ENCODE measurements at places on chromosomes 12 and 14. TPM values are rescaled to one million over a fixed set of nuclear protein-coding genes. Genes with fewer than 3 reads are reported as not detected.
A peak's percentile ranks its signal among the peaks of the same experiment; 100 is the strongest.

GSC gene
- total RNA-seq: not detected

PLA2G1B gene
- total RNA-seq: 34.9 TPM

AMHR2 gene
- 0.37 TPM for total RNA-seq

CACNA2D4 gene
- 6.7 TPM for total RNA-seq

SIRT4 gene
- 5.2 TPM for total RNA-seq

RIMBP2 gene
- total RNA-seq: 0.23 TPM

DNA sequence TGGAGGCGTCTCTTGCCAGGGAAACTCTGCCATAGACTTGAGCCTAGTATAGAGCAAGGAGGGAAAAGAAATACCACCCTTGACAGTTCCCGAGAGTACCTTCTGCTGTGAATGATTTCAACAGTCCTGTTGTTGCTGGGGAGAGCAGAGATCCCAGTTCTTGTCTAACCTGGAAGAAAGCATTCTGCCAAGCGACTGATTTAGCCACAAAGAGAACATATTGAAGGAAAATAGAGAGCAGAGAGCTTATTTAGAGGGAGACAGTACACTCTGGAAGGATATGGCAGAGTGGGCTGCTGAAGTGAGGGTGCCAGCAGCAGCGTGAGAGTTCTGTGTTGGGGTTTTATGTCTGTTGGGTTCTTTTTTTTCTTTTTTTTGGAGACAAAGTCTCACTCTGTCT lies 966.9 kb upstream of the TMEM132C start:
- H3K4me3 ChIP-seq: no peak overlapping the region
- no peak for DNase-seq

DNA sequence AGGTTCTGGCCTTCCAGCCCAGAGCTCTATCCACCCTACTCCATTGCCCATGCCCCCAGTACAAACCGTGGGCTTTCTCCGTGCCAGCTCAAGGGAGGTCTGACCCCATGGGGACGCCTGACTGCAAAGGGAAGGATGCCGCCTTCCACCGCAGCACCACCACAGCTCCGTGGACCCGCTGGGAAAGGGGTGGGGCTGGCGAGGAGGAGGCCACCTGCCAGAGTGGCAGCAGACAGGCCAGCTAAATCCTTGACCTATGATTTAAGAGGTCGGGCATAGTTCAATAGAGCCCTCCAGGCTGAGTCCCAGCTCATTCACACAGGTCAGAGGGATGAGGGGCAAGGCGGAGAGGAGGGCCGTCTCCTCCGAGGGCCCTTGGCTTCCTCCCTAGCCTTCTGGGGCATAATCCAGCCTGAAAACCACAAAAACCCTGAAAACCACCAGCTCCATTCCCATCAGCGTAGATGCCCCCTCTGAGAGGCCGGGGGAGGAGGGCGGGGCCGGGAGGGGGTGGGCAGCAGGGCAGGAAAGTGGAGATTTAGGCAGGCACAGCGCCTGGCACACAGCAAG lies 14.9 kb upstream of the FIGNL2 start:
- DNase-seq: no peak
- H3K36me3 ChIP-seq: no peaks in the 10 kb centered on the region

DNA sequence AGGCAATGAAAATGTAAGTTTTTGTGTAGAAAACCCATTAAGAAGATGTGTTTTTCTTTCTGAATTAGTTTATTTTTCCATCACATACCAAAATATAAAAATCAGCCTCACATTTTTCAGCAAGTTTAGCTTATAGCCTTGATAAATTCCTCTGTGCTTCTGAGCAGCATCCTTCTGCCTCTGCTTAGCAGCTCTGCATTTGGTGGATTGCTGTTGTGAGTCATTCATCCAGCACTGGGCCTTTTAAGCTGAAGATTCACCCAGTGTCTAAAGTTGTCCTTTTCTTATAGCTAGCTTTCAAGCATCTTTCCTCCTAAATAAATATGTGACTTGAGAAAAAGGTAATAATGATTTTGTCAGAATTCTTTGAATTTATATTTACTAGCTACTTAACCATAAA lies 206.1 kb downstream of the PCNX1 start:
- no peaks in the 10 kb centered on the region for H3K27me3 ChIP-seq
- H3K4me1 ChIP-seq: no peaks in the 10 kb centered on the region
- no peak for DNase-seq
- H3K36me3 ChIP-seq: peaks cover 21% of the 10 kb centered on the region

- no peak overlapping the region for H3K4me3 ChIP-seq
- H3K4me1 ChIP-seq: no peaks in the 10 kb centered on the region
- H3K27me3 ChIP-seq: no peaks in the 10 kb centered on the region
- no peaks in the 10 kb centered on the region for H3K36me3 ChIP-seq
- no peak for DNase-seq
Observed at GRCh38 chr14:23582906-23583760, 4.5 kb upstream of the JPH4 start.

DNA sequence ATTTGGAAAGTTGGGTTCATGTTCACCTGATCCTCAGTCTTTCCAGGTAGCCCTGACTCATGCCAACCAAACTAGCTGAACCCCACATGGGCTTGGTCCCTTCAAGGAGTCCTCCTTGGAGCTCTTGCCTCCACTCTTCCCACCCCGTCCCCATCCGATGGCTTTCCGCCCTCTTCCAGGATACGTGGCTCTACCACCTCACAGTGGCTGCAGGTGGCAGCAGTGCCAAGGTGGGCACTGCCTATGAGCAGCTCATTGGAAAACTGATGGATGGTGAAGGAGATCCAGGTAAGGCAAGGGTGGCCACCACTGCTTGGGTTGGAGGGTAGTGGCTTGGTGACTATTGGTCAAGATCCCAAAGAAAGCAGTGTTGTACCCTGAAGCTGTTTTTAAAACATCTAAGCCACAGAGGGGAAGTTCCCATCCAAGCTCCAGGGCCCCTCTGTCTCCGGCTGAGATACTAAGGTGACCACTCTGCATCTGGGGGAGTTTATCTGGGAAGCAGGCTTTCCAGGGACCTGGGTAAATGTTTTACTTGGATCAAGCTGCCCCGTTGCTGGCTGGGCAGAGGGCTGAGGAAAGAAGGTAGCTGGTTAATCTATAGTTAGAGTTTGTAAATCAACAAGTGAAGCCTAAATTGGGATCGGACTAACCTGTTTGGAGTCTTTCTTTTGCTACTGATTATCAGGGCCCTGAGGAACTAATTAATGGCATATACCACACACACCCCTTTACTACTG lies 23.7 kb downstream of the PIGH start:
- no peaks in the 10 kb centered on the region for H3K36me3 ChIP-seq
- H3K27me3 ChIP-seq: no peaks in the 10 kb centered on the region
- H3K27ac ChIP-seq: no peak overlapping the region
- no peak overlapping the region for H3K4me3 ChIP-seq
- DNase-seq: no peak
- H3K4me1 ChIP-seq: no peaks in the 10 kb centered on the region

DNA sequence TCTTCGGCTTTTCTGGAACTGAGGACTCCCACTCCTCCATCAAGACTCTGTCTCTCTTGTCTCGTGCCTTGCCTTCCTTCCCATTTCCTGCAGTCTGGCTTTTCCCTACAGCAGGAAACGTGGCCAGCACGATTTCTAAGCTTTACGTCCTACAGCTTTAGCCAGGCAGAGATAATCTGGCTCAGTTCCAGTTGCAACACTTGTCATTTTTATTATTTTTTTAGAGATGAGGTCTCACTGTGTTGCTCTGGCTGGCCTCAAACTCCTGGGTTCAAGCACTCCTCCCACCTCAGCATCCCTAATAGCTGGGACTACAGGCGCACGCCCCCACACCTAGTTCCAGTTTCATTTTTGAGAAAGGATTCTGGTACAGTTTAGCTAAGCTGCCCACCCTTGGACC lies 19.9 kb downstream of the CALM1 start:
- no peak for DNase-seq
- H3K36me3 ChIP-seq: no peaks in the 10 kb centered on the region
- peaks cover 10% of the 10 kb centered on the region for H3K4me1 ChIP-seq

DNA sequence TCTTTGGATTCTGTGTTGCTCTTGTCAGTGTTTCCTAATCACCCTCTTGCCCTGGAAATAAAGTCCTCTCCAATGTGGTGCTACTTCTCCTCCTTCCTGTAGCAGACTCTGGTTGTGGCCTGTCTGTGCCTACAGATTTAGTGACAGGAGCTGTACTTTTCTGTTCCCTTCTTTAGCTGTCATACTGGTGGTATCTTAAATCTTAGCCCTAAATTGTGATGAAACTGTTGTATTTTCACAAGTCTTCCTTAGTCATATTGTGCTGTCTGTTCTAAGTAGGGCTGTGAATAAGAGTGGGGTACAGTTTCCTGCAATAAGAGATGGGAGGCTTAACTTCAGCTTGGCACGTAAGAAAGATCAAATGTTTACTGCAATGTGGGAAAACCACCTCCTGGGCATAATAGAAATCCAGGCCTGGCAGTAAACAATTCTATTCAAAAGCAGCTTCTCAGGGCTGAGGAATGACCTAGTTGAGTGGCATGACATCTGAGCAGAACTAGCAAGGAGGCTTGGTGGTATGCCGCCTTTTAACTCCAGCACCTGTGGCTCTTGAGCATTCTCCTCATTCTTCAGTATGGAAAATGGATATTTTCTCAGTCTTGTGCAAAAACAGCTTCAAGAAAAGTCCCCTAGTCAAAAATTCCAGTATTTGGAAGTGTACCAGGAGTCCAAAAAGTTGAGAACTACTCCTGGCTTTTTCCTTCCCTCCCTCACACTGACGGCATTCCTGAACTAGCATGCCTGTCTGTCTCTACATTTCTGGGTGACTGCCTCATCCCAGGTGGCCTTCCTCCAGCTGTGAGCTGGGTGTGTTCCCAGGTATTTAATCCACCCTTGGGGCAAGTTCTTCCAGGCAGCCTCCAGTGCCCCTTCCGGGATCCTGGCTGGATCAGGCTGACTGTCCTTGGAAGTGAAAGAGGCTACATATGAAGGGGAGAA lies 19.5 kb downstream of the ANO6 start:
- no peak for DNase-seq
- no peaks in the 10 kb centered on the region for H3K36me3 ChIP-seq
- H3K4me3 ChIP-seq: no peak overlapping the region
- H3K4me1 ChIP-seq: peaks cover 47% of the 10 kb centered on the region
- H3K27me3 ChIP-seq: no peaks in the 10 kb centered on the region

DNA sequence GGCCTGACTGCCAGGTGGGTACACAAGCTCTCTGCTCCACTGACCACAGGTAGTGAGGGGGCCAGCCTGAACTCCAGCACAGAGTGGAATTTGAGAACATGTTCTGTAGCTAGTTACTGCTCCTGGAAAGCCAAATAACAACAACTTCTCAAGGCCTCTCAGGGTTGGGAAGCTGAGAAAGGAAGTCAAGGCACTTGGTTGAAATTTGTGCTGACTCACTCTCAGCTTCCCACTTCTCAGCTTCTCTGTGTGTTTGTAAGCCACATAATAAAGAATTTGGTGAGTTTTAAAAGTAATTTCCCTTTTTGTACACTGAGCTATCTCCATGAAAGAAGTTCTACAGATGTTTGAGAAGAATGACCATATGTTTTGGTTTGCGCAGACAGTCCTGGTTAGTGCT lies 234.9 kb downstream of the KTN1 start:
- DNase-seq: no peak
- H3K27ac ChIP-seq: no peak overlapping the region
- no peaks in the 10 kb centered on the region for H3K36me3 ChIP-seq
- H3K4me1 ChIP-seq: no peaks in the 10 kb centered on the region

- H3K27ac ChIP-seq: no peak overlapping the region
- H3K36me3 ChIP-seq: no peaks in the 10 kb centered on the region
- no peak overlapping the region for H3K4me3 ChIP-seq
- peaks cover 23% of the 10 kb centered on the region for H3K27me3 ChIP-seq
Observed at GRCh38 chr14:77502109-77502782, 3.6 kb upstream of the ISM2 start.

GRCh38 chr14:44468771-44469170 lies 38.3 kb downstream of the FSCB start:
- H3K27me3 ChIP-seq: no peaks in the 10 kb centered on the region
- no peak overlapping the region for H3K4me3 ChIP-seq
- no peaks in the 10 kb centered on the region for H3K4me1 ChIP-seq
- H3K27ac ChIP-seq: no peak overlapping the region

DNA sequence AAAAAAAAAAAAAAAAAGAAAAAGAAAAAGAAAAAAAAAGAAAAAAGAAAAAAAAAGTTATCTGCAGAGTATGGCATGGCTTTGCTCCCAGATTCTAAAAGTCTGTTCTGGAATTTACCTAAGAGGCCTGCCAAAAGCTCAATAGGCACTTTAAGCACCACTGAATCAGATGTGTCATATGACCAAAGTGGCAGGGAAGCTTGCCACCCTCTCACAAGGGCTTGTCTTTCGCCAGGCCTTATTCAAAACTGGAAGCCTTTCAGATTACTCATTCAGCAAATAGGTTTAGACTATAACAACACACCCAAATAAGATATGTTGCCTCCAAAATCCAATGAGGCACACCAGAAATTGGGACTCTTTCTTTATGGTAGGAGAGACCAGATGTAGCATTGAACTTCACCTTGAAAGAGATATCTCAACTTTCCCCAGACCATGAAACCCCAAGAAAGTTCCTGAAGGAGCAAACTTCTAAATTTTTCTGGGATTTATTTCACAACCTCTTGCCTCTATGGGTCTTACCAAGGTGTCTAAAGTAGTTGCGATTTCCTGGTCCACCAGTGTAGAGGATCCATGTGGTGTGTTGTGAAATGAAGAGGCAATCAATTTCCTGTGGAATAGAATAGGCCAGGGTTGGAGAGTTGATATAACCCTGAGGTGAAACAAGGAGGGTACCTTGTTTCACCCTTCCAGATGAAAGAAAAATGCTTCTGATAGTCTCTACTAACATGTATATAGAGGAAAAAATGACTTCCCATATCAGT lies 218.8 kb downstream of the DAD1 start:
- H3K4me1 ChIP-seq: peaks cover 3% of the 10 kb centered on the region
- H3K36me3 ChIP-seq: no peaks in the 10 kb centered on the region
- DNase-seq: no peak
- H3K27ac ChIP-seq: peak overlapping the region; percentile 64
- no peaks in the 10 kb centered on the region for H3K27me3 ChIP-seq

- H3K4me1 ChIP-seq: no peaks in the 10 kb centered on the region
- no peak overlapping the region for H3K27ac ChIP-seq
- H3K27me3 ChIP-seq: no peaks in the 10 kb centered on the region
Observed at GRCh38 chr12:100499416-100499815, 25.8 kb downstream of the NR1H4 start.

- H3K4me1 ChIP-seq: no peaks in the 10 kb centered on the region
- no peak for DNase-seq
- H3K4me3 ChIP-seq: no peak overlapping the region
- no peaks in the 10 kb centered on the region for H3K36me3 ChIP-seq
Observed at GRCh38 chr12:232731-233614, 19.0 kb upstream of the SLC6A12 start.

GRCh38 chr14:59292028-59292427 lies 103.6 kb downstream of the DAAM1 start:
- H3K27me3 ChIP-seq: no peaks in the 10 kb centered on the region
- DNase-seq: no peak
- H3K4me3 ChIP-seq: no peak overlapping the region
- peaks cover 7% of the 10 kb centered on the region for H3K4me1 ChIP-seq

- no peaks in the 10 kb centered on the region for H3K36me3 ChIP-seq
- H3K27me3 ChIP-seq: no peaks in the 10 kb centered on the region
- no peak for DNase-seq
- peaks cover 25% of the 10 kb centered on the region for H3K4me1 ChIP-seq
- H3K4me3 ChIP-seq: no peak overlapping the region
Observed at GRCh38 chr12:6140651-6141447, 16.4 kb upstream of the VWF start.

GRCh38 chr14:96574633-96575632 lies 72.8 kb downstream of the PAPOLA start:
- peaks cover 6% of the 10 kb centered on the region for H3K36me3 ChIP-seq
- H3K27ac ChIP-seq: no peak overlapping the region
- DNase-seq: no peak
- H3K27me3 ChIP-seq: no peaks in the 10 kb centered on the region

GRCh38 chr14:21991130-21991529 lies 317.5 kb upstream of the OR4E1 start:
- no peaks in the 10 kb centered on the region for H3K27me3 ChIP-seq
- DNase-seq: no peak
- H3K36me3 ChIP-seq: no peaks in the 10 kb centered on the region
- no peaks in the 10 kb centered on the region for H3K4me1 ChIP-seq
- no peak overlapping the region for H3K27ac ChIP-seq
- H3K4me3 ChIP-seq: no peak overlapping the region
